ENCODE measurements at places on chromosomes 1 and 21.

DNA sequence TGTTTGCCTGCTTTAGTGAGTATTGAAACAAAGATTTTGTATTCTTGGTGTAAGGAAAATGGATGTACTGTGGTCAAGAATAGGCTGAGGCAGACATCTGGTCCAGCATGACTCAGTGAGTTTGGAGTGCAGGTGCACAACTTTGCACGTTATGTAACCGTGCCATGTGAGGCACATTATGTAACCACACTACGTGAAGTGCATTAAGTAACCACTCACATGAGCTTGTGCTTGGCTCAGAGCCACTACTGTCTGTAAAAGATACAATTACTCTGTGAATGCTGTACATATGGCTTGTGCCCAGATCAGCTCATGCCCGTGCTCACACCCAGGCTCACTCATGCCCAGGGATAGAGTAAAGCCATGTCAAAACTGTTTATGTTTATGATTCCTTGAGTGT lies 216.8 kb downstream of the CTH start:
- DNase-seq: no peak

GRCh38 chr1:228271701-228272251 lies 63.9 kb downstream of the OBSCN start:
- no peak for DNase-seq

GRCh38 chr1:24323281-24323680 lies 4.1 kb downstream of the GRHL3 start:
- no peak for DNase-seq

GRCh38 chr1:25031966-25032667 lies 102.0 kb upstream of the RUNX3 start:
- DNase-seq: peak; percentile 81

GRCh38 chr1:110212169-110213142 lies 2.3 kb downstream of the KCNC4 start:
- DNase-seq: no peak

- peak; percentile 88 for DNase-seq
These were observed 17.7 kb downstream of the NFYC start for GRCh38 chr1:40709100-40709801.

DNA sequence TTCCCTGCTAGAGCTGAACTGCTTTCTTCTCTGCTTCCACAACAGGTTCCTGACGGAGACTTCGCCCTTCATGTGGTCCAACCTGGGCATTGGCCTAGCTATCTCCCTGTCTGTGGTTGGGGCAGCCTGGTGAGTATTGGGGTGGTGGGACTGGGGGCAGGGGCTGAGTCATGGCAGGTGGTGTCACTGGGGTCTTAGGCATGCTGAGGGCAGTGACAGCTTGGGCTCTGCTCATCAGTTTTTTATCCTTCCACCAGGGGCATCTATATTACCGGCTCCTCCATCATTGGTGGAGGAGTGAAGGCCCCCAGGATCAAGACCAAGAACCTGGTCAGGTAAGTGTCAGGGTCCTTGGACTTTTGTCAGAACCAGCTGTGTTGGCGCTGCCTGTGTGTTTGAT lies 1.3 kb downstream of the ATP6V0B start:
- no peak for DNase-seq

DNA sequence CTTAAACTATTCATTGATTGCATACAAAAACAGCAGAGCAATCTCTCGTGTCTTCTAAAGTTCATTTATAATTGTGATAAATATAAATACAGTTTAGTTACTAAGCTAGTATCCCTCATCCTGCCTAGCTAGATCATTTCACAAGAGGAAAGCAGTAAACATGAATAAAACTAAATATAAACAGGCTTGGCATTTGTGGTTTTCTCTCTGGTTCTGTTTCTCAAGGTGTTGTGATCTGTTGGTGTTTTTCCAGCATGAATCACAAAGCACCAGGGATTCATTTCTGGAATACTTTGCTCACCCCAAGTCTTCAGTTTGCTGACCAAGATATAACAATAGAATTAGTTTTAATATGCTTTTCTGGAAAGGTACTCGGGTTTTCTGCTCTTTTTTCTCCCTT lies 32.7 kb upstream of the GLIS1 start:
- no peak for DNase-seq

- DNase-seq: peak; percentile 20
These were observed 3.1 kb downstream of the ACTA1 start for GRCh38 chr1:229430761-229431283.

GRCh38 chr1:113808450-113809195 lies 3.7 kb downstream of the RSBN1 start:
- no peak for DNase-seq

DNA sequence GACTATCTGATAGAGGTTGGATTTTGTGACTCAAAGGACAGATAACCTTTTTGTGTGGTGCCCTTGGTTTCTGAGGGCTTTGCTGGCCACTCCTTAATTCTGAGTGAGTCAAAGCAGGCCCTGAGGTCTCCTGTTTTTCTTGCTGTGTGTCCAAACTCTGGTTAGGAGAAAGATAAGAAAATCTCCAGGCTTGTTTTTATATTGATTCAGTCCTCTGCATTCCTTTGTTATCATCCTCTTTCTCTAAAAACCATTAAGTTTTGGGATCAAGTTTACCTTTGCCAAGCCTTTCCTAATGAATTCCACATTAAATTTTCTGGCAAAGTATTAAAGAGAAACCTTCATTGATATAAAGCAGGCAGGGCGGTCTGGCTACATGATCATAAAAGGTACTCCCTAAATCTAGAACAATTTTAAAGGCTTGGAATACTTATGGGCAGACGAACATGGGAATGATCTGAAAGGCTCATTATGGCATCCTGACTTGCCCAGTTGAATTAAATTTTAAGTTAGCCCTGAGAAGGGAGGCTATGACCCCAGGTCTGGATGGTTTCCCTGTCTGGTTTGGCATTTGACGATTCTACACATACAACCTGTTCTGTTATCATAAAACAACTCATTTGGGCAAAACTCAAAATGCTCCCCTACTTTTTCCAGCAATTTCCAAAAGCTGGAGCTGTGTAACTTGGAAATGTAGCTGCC lies 20.8 kb downstream of the ZBTB8B start:
- DNase-seq: no peak

GRCh38 chr1:942411-942821 lies 16.6 kb downstream of the NOC2L start:
- DNase-seq: no peak

GRCh38 chr1:162997499-162998285 lies 71.5 kb upstream of the RGS4 start:
- no peak for DNase-seq

DNA sequence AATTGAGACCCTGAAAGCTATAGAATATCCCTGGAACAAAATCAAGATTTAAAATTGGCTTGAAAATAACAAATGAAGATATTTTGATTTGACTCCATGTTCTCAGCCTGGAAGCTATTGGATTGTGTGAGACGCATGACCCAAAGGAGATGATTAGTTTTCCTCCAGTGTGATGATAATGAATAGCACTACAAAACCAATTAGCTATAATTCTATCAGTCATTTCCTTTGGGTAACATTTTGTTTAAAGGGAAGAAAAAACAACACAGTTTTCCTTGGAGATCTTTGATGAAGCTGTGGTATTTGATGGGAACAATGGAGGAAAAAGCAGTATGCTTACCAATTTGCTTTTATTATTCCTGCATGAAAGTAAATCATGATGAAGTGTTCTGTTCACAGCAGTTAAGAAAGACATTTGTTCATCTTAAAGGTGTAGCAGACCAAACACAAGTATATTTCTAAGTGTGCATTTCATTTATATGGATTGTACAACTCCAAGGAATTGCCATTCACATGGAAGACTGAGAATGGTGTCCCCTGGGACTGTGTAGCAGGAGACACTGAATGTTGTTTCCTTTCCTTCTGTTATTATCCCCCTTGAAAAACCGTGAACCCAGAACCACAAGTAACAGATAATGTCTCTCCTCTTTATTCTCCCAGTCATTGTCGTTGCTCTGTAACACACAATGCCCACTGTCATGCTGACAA lies 111.4 kb downstream of the CACHD1 start:
- no peak for DNase-seq

GRCh38 chr1:31677401-31677800 lies 26.4 kb downstream of the COL16A1 start:
- DNase-seq: no peak

GRCh38 chr1:214569357-214570004 lies 18.1 kb upstream of the PTPN14 start:
- no peak for DNase-seq

DNA sequence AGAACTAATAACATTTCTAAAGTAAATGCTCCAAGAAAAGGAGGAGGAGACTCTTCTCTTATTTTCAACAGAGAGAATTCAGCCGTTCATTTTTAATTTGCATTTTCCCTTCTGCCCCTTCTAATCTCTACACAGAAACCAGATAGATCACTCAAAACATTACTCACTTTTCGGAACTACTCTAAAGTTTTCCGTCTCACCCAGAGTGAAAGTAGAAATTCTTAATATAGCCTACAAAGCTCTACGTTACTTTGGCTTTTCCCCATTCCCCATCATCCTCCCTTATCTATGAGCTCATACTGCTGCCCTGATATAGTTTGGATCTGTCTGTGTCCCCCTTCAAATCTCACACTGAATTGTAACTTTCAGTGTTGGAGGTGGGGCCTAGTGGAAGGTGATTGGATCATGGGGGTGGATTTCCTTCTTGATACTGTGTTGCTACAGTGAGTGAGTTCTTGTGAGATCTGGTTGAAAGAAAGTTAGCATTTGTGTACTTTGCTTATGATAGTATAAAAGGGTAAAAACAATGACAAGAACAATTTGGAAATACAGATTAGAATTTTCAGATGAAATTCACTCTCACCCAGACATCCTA lies 188.2 kb downstream of the AMY1C start:
- DNase-seq: no peak

DNA sequence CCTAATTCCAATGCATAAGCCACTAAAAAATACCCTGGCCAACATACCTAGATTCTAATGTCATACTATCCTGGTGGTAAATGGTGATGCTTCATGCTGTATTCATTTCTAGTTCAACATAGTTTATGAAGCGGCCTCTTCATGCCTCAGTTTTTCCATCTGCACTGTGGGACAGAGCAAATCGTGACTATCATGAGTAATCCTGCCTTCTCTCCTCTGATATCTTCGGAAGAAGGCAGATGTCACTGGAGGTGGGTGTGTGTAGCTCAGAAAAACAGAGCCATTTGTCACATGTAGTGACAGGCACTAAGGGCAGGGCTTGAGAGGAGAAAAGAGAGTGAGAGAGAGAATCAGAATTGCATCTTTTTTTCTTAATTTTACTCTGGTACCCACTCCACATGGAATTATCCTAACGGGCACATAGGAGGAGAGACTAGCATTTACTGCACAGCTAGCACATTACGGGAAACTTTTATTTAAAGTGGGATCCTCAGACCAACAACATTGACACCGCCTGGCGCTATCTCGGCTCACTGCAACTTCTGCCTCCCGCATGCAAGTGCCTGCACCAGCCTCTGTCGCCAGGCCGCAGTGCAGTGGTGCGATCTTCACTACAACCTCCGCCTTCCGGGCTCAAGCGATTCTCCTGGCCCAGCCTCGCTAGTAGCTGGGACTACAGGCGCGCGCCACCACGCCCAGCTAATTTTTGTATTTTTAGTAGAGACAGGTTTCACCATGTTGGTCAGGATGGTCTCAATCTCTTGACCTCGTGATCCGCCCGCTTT lies 78.4 kb upstream of the KCNA3 start:
- no peak for DNase-seq

DNA sequence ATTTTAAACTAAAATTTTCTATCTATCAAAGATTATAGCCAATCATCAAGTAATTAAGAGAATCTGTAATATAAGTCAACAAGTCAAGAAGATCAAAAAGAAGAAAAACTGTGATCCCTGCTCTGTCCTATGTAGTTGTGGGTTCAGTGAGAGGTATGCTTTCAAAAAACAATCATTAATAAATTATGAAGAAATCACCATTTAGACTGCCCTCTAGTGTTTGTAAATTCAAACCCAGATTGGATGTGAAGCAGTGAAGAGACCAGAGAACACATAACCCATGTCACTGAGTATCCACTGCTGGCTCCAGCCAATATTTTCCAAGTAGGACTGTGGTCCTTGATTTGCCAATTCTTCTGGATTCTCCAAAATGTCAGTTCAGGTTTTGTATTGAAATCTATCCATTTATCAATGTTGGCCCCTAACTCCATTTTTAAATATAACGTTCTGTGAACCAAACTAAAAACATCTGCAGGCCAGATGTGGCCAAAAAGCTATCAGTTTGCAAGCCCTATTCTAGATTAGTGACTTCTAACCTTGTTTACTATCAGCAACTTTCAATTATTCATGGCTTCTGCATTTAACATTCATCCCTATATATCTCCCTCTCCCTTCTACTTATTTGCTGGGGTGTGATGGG lies 467.5 kb upstream of the CXADR start:
- DNase-seq: no peak

- no peak for DNase-seq
These were observed 15.7 kb upstream of the HAX1 start for GRCh38 chr1:154256686-154257085.

GRCh38 chr1:32055416-32055815 lies 17.3 kb upstream of the TMEM39B start:
- no peak for DNase-seq

DNA sequence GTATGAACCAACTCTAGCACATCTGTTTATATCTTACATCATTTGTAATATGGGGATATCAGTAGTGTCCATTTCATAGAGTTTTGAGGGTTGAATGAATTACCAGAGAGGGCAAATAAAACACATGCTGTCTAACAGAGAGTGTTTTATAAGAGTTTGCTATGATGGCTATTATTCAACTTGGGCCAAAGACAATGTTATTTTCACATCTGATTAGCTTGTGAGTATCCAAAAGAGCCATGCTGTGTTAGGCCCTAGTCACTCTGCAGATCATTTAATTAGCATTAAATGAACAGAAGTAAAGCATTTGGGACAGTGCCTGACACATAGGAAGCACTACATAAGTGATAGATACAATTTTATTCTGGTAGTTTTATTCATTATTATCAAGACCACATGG lies 4.2 kb upstream of the RNF11 start:
- no peak for DNase-seq

DNA sequence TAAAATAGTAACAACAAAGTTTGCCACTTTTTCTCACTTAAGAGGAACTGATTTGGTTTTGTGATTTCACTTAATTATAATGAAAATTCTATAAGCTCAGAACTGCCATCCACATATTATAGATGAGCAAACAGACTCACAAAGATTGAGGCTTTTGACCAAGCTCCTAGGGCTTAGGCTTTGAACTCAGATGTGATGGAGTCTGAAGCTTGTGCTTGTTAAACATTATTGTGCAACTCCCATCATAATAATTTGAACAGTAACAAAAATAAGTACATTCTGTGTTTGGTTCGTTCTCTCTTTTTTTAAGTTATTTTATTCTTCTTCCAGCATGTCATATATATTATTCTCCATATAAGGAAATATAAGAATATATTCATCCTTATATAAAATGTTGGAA lies 403.4 kb downstream of the PTPRC start:
- no peak for DNase-seq

- DNase-seq: no peak
These were observed 458.9 kb upstream of the RGS18 start for GRCh38 chr1:191699343-191699742.

DNA sequence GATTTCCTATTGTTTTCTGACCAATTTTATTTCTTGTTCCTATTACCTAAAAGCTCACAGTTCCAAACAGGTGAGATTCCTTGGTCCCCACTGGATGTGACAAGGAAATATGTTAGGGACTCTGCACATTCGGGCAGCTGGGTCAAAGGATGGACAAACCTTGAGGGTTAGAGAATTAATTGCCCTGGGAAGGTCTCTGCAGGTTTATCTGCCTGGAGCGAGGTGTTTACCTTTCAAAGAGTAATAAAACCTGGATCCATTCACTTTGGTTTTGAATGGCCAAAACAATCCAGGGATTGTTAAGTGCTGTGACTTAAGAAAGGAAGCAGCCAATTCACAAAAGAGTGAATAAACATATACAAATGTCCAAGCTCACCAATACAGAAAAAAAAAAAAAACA lies 33.6 kb upstream of the RAB4A start:
- DNase-seq: no peak

GRCh38 chr1:180101411-180101810 lies 53.3 kb upstream of the QSOX1 start:
- DNase-seq: no peak
